ENCODE measurements at places on chromosomes 3 and 15.
A peak's percentile ranks its signal among the peaks of the same experiment; 100 is the strongest.

DNA sequence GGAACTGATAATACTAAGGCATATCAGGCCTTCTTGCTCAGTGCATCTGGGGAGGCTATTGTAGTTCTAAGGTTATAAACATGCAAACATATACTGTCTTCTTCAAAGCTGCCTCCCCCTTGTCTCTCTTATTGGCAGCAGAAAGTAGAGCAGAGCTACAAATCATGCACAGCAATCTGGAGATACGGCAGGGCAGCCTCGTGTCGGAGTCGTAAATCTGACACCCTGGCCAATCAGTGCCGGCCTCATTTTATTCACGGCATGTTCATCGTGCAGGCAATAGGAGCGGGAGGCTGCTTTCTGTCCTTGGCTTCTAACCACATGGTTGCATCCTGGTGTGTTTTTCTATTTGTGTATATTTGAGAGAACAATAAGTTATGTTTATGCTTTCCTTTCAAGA lies 300.2 kb upstream of the CNTN6 start:
- no peak for DNase-seq

- no peak for DNase-seq
Measured at GRCh38 chr3:123459862-123460261, 11.0 kb upstream of the ADCY5 start.

DNA sequence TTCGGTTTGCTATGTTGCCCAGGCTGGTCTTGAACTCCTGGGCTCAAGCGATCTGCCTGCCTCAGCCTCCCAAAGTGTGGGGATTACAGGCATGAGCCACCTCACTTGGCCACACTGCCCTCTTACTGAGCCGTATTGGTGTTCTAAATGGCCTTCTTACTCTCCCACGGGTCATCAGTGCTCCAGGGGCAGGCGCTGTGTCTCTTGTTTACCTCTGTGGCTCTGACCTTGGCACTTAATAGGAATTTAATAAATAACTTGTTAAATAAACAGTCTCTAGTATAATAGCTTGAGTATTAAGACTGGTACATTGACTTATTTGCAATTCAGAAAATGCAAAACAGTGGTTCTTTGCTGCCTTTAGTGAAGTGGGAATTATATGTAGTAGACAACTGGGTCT lies 13.7 kb downstream of the FLNB start:
- DNase-seq = no peak

GRCh38 chr3:83002869-83003445 lies 1241.5 kb upstream of the GBE1 start:
- no peak for DNase-seq

GRCh38 chr15:92579486-92579885 lies 76.1 kb downstream of the FAM174B start:
- no peak for DNase-seq

DNA sequence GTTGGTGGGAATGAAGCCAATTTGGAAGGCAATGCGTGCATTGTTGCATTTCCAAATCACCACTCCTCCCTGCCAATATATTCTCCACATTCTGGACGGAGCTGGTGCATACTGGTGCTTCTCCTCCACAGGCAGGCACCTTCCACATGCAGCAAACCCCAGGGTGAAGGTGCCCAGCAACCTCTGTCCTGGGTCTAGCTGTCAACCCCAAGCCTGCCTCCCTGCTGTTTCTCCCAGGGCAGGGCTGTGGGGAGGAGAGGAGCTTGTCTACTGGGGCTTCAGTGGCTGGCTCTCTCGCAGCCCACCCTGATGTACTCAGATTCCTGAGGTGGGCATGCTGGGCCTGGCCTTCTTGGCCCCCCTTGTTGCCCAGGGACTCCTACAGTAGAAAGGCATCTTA lies 20.1 kb downstream of the GASK1A start:
- no peak for DNase-seq

GRCh38 chr3:64437131-64437530 lies 211.9 kb upstream of the PRICKLE2 start:
- DNase-seq = no peak

GRCh38 chr15:58283302-58283701 lies 145.1 kb downstream of the AQP9 start:
- DNase-seq = no peak

GRCh38 chr15:65868546-65869125 lies 655 bp upstream of the RAB11A start:
- no peak for DNase-seq

GRCh38 chr3:171660188-171660587 lies 150.1 kb downstream of the PLD1 start:
- no peak for DNase-seq

DNA sequence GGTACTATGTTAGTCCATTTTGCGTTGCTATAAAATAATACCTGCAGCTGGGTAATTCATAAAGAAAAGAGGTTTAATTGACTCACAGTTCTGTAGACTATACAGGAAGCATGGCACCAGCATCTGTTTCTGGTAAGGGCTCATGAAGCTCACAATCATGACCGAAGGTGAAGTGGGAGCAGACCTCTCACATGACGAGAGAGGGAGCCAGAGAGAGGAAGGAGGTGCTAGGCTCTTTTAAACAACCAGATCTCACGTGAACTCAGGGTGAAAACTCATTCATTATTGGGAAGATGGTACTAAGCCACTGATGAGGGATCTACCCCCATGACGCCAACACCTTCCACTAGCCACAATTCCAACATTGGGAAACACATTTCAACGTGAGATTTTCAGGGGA lies 301.7 kb upstream of the MDFIC2 start:
- no peak for DNase-seq

GRCh38 chr3:3907023-3907422 lies 107.8 kb downstream of the LRRN1 start:
- no peak for DNase-seq

DNA sequence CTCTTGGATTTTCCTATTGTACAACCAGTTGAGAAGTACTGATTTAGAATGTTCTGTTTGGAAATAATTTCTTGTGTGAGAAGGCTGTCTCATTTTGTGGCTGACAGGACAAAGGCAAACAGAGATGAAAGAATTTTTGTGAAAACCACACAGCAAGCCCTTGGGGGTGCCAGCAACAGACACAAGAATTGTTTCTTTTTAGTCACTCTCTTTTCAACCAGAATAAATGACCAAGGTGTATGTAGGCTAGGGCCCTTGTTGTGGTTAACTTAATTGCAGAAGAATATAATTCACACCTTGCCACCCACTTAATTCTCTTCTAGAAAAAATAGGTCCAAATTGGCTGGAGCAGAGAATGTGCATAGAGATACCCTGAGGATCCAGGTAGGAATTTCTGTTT lies 329.4 kb upstream of the TBC1D5 start:
- DNase-seq = no peak

DNA sequence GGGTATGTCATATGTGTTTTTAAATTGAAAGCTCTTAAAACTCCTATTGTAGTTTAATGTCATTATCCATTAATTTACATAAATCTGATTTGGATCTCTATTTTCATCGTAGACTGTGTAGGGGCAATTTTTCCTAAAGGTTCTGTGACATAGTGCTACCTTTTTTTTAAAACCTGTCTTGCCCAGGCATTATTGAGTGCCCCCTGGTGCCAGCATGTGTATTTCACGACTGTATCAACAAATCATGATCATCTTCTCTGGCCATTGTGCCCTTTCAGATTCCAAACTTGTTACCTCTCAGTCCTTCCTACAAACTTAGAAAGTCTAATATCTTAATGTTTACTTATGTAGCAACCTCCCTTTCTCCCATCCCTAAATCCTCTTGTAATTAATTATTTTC lies 97.2 kb upstream of the FLNB start:
- peak; percentile 3 for DNase-seq

GRCh38 chr3:175304404-175304803 lies 445.3 kb downstream of the NAALADL2 start:
- DNase-seq = no peak

GRCh38 chr15:90465140-90465929 lies 64.4 kb upstream of the CRTC3 start:
- DNase-seq = no peak

GRCh38 chr3:170523248-170523647 lies 62.6 kb downstream of the SLC7A14 start:
- no peak for DNase-seq

DNA sequence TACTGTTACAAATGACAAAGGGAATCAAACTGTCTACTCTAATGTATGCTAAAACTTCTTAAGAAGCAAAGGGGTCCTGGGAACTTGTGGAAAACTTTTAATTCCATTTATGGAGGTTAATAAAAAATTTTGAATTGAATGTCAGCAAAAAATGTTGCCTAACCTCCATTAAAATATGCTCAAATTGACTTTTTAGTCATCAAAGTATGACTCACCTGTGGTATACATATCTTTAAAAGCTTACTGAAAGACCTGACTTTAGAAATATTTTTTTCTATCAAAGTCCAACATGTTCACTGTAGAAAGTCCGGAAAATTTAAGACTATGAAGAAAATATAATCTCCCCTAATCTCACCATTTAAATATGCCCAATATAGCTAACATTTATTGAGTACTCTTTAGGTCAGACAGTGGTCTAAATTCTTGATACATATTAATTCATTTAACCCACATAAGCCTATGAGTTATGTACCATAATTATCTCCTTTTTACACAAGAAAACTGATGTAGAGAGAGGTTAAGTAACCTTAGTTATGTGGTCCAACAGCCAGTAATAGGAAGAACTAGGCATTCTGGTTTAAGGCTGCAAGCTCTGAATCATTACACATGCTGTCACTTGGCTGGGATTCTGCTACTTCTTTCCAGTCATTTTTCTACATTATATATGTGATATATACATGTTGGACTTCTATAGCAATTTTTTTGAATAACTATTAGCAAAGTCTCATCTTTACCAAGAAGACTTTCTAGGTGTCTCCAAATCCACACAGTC lies 83.6 kb downstream of the PDZRN3 start:
- DNase-seq = no peak

DNA sequence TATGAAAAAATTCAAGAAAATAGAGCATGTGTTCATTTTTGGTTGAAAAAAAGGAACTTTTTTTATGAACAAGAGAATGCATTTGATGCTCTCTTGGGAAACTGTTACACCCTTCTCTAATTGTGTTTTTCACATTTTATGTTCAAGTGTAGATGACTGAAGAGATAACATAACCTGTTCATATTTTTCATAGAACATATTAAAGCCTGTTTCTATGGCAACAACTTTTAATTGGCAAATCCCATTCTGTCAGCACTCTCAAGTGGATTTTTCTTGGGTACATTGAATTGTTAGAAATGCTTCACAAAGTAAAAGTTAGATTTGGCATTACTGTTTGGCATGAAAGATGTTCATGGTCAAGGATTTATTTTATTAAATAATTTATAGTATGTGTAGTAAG lies 117.5 kb downstream of the MBNL1 start:
- DNase-seq = no peak

GRCh38 chr15:29593629-29594028 lies 228.6 kb downstream of the TJP1 start:
- no peak for DNase-seq

GRCh38 chr3:155411500-155412223 lies 118.2 kb upstream of the STRIT1 start:
- DNase-seq = no peak

- DNase-seq = no peak
Measured at GRCh38 chr3:4889896-4890295, 89.3 kb upstream of the BHLHE40 start.

GRCh38 chr3:181699171-181699903 lies 12.4 kb upstream of the SOX2 start:
- DNase-seq = no peak

DNA sequence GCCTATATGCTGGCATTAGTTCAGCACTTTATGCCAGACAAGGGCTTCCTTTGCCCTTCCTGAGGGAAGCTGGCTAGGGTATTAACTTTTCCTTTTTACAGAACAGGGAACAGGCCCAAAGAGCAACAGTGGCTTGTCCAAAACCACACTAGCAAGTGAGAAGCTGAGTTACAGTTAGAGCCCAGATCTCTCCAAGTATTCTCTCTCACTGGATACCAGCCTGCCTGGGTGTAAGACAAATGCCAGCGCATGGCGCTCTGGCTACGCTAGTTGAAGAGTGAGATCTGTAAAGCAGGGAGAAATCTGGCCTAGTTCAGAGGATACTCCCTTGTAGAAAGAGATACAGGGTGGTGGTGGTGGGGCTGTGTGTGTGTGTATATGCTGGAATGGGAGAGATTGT lies 38.4 kb downstream of the RAB11A start:
- no peak for DNase-seq

- DNase-seq = no peak
Measured at GRCh38 chr3:70138606-70139005, 139.1 kb downstream of the SAMMSON start.

DNA sequence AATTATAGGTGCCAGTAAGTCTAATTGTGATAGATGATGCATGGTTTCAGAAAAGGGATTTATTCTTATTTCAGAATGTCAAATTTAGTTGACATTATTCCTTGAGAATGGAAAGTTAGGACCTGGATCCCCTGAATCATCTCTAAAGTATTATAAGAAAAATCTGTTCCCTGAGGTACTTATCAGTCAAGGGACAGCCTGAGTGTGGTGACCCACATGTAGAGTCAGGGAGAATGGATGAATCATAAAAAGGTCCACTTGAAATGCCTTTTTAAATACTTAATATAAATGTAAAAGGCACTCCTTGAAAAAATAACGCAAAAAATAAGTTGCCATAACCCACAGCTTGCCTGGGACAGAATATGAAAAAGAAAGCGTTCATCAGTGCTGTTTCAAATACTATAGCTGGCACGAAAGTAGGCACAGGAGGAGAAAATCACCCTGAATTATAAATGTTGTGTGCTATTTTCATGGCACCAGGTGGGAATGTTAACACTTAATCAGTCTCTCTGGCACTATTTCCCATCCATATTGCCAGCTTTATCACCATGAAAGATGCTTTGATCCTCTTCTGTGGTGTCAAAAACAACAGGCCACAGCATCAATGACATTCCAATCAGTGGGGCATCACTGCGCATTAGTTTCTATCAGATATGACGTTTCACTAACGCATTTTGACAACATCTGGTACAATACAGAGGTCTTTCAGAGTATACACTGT lies 208.5 kb downstream of the EPHA3 start:
- DNase-seq = no peak

GRCh38 chr3:175619369-175619768 lies 760.2 kb downstream of the NAALADL2 start:
- no peak for DNase-seq

DNA sequence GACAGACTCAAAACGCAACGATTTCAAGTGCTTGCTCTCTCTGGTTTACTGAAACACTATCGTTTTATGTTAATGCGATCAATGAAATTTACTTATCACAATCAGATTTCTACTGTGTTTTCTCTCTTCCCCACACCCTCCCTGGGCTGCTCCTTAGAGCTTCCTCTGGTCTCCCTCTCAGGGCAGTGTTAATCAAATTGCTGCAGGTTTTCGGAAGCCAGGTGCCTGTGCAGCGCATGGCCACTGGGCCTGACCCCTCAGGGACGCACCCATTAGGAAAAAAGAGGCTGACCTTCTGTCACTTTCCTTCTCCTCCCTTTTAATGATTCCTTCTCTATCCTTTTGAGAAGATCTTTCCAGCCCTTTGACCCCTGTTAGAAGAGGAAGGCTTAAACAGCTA lies 134.5 kb upstream of the ONECUT1 start:
- no peak for DNase-seq

DNA sequence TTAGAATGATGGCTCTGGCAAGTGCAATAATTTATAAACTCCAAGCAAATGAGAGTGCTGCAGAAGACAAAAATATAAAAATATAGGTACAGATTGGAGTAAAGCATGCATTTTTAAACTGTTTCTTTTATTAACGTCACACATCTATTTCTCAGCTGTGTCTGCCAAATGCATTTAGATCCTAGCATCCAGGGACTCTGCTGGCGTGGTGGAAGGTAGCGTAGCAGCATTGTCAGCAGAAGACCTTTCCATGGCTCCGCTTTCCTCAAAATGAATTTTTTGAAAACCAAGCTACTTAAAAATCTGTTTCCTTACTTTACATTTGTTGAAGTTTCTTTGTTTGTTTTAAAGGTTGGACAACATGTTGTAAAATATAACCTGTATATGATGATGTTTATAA lies 16.3 kb upstream of the ATP10A start:
- DNase-seq = no peak
